ENCODE measurements at places on chromosomes 3 and 15. TPM values are rescaled to one million over a fixed set of nuclear protein-coding genes. Genes with fewer than 3 reads are reported as not detected.
A peak's percentile ranks its signal among the peaks of the same experiment; 100 is the strongest.

DNA sequence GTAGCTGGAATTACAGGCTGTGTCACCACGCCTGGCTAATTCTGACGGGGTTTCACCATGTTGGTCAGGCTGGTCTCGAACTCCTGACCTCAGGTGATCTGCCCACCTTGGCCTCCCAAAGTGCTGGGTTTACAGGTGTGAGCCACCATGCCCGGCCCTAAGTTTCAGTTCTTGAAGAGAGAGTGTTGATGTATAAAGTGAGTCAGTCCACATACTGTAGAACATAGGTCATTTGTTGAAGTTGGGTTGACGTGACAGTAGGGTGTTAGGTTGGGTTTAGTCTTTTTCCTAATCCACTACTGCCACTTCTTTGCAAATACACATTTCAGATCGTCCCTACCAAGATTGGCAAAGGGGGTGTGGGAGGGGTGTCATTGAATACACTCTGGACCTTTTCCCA is 15.2 kb downstream of the DNAJC19 start:
- DNase-seq = no peak

The HMCES gene
- total RNA-seq = 18.0 TPM

GRCh38 chr3:134833453-134834163 is 38.5 kb downstream of the EPHB1 start:
- no peak for DNase-seq

DNA sequence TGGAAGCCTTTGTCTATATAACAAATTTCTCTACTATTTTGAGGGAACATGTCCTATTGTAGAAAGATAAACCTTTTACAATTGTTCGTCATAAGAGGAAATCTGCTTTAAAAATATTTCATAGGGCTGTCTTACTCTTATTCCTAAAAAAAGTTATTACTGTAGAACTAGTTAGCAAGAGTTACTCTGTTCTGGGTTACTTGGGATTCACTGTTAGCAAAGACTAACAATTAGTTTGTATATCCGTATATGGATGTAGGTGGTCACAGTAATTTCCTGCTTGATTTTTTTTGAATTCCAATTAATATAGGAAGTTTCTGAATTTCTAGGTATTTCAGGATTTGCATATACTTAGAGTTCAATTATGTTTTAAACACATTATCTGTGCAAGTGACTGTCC is 413.5 kb downstream of the RBMS3 start:
- DNase-seq = no peak

GRCh38 chr3:120928991-120929390 is 21.0 kb downstream of the STXBP5L start:
- no peak for DNase-seq

The FBXL22 gene
- total RNA-seq = 1.3 TPM

GRCh38 chr3:159974-160373 is 36.6 kb upstream of the CHL1 start:
- DNase-seq = no peak

- DNase-seq = peak; percentile 96
These were observed 708 bp downstream of the DCAF1 start for GRCh38 chr3:51498876-51499738.

GRCh38 chr3:56975567-56975966 is 84.9 kb upstream of the SPATA12 start:
- DNase-seq = peak; percentile 44

GRCh38 chr3:43870844-43871626 is 180.3 kb downstream of the ABHD5 start:
- no peak for DNase-seq

DNA sequence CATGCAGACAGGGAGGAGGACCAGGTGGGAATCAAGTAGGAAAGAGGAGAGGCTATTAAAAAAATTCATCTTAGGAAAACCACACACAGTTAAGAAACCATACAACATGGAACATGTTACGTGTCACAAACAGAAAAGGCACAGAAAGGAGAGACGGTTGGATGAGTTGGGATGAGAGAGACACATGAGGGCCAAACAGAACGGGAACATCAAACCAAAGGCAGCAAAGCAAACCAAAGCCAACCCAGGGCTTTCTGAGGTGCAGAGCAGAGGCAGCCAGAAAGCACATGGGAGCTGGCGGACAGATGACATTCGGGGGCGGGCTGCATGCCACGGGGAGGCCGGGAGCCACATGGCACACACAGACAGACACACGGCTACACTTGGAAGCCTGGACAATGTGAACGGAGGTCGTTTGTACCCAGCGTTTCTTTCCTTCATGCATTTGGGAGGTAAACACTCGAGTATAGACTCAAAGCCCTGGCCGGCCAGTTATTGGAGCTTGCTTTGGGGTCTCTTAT is 8.6 kb upstream of the SEC13 start:
- DNase-seq = no peak

GRCh38 chr3:97958396-97958795 is 13.8 kb downstream of the RIOX2 start:
- peak; percentile 44 for DNase-seq

DNA sequence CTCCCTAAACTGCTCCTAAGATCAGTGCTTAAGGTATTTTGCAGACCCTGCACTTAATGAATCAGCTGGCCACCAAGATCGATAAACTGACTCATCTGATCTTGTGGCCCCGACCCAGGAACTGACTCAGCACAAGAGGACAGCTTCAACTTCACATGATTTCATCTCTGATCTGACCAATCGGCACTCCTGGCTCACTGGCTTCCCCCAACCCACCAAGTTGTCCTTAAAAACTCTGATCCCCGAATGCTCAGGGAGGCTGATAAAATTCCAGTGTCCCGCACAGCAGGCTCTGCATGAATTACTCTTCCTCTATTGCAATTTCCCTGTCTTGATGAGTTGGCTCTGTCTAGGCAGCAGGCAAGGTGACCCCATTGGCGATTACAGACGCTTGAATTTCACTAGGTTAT is 13.5 kb downstream of the HTR3E start:
- peak; percentile 19 for DNase-seq

The PPP1R2 gene
- 81.5 TPM for total RNA-seq

The C3orf70 gene
- total RNA-seq = 4.2 TPM

The GOLGA8S gene
- under 0.01 TPM for total RNA-seq

The CLDN18 gene
- total RNA-seq = not detected

- no peak for DNase-seq
These were observed 45.9 kb downstream of the FSTL1 start for GRCh38 chr3:120404876-120405275.

GRCh38 chr3:126555795-126556636 is 2.7 kb downstream of the C3orf22 start:
- DNase-seq = no peak

GRCh38 chr15:73321496-73322450 is 47.0 kb downstream of the HCN4 start:
- DNase-seq = no peak

The ADIPOQ gene
- not detected for total RNA-seq

GRCh38 chr3:134646086-134646485 is 4.7 kb downstream of the KY start:
- no peak for DNase-seq

The RLBP1 gene
- total RNA-seq = not detected

All from fibroblast of villous mesenchyme (primary cell).